Endothelial cell (in vitro differentiated cells): ENCODE measurements at places on chromosomes 7 and 10.
A peak's percentile ranks its signal among the peaks of the same experiment; 100 is the strongest.

- no peak for DNase-seq
Observed at GRCh38 chr7:33237036-33237435, 107.7 kb downstream of the BBS9 start.

DNA sequence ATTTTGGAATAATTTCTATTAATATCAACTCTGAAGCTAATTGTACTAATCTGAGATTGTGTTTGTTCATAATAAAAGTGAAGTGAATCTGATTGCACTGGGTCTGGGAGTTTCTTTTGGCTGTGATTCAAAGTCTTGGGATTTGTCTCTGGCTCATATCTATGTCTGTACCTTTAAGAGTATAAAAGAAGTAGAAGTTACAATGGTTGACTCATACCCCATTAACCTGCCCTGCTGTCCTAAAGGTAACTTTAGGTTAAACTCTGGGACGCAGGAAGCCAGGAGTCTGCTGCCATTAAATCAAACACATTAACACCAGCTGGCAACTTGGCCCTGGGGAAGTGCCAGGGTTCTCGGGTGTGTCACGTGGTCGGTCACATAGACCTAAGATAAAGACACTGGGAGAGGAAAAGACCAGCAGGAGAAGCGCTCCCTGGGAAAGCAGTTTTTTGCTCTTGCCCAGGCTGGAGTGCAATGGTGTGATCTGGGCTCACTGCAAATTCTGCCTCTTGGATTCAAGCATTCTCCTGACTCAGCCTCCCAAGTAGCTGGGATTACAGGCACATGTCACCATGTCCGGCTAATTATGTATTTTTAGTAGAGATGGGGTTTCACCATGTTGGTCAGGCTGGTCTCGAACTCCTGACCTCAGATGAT is 17.8 kb downstream of the SCD start:
- no peak for DNase-seq

DNA sequence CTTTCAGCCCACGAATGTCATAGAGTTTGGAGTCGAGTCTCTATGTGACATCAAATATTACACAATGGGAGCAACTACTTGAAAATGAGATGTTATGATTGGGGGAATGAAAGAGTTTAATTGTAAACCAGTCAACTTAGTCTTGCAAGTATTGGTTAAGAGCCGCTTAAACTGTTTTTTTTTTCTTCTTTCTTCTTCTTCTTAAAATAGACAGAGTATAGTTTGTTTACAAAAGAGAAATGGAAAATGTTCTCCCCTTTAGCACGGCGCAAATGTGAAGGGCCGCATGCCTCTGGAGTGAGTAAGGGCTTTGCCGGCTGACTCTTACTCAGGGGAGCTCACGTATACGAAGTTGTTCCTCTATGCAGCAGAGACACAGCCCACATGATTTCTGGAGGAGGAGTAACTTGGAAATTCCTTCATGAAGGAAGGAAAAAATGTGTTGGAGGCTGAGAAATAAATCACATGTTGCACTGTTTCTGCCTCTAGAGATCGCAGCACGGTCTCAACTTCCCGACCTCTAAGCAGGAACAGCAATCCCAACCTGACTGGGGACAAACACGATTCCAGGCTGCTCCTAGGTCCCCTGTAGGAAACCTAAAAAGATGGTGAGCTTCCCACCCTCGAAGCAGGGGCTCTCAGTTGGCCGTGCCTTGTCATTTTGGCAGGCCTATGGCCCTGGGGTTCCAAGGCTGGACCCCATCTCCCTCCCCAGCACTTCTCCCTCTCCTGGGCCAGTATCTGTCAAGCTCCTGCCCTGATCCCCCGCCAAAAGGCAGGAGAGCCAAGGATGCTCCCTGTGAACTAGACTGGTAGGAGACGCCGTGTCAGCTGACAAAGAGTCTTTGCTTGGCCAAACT is 44.8 kb downstream of the MYOF start:
- peak; percentile 24 for DNase-seq

GRCh38 chr7:103981003-103981423 is 8.4 kb downstream of the RELN start:
- DNase-seq, result no peak

DNA sequence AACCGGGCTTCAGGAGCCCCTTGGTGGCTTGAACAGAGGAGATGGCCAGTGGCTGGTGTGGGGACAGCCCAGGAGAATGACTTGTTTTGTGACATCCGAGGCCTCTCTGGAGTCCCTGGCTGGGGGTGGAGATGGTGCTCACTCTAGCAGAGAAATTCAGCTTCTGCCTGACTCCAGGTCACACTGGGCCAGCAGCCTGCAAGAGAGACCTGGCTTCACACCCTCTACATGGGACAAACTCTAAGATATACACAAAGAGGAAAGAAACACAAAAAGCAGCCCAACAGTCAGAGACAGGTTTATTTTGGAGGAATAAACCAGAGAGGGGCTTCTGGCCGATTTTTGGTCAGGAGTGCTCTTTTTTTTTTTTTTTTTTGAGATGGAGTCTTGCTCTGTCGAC is 132.8 kb downstream of the ELFN1 start:
- no peak for DNase-seq

DNA sequence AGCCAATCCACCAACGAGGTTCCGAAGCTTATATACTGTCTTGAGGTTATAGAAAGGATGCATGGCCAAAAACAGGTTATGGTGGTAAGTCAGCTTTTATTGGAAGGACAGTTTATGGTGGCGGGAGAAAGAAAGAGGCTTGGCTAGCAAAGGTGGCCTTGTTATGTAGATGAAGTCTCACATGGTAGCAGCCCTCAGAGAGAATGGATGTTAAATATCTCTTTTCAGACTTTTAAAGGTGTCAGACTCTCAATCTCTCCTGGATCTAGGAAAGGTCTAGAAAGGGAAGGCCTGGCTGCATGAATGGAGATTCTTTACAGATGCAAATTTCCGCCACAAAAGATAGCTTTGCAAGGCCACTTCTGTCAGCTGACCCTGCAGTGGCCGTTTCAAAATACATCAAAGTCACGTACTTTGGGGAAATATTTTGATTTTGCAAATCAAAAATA is 333.8 kb downstream of the GALNT17 start:
- DNase-seq, result no peak

- DNase-seq, result no peak
Observed at GRCh38 chr7:139139150-139139549, 29.6 kb upstream of the ZC3HAV1 start.
